Inflammatory macrophage treated with lipopolysaccharide for 1 hour (primary cell): ENCODE measurements at places on chromosomes 4 and X.

DNA sequence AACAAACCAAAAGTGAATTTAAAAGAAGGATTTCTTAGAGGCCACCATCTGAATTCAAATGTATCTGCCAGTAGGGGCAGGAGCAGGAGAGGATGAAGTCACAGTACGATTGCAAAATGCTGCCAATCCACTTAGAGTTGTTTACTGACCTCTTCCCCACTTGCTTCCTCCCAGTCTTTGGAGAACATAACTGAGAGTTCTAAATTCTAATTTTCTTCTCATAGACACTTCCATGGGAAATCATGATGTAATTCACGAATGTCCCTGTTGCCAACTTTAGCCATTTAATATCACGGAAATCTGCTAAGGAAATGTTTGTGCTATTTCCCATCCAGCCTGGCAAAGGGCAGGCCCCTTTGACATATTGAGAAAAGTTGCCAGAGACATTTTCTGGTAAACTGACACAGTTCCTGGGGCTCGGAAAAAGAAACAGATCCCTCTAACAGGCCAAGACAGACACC is 33.6 kb upstream of the NOCT start:
- peak; percentile 89 for DNase-seq

GRCh38 chr4:146407257-146407656 is 114.5 kb downstream of the SLC10A7 start:
- DNase-seq: no peak

DNA sequence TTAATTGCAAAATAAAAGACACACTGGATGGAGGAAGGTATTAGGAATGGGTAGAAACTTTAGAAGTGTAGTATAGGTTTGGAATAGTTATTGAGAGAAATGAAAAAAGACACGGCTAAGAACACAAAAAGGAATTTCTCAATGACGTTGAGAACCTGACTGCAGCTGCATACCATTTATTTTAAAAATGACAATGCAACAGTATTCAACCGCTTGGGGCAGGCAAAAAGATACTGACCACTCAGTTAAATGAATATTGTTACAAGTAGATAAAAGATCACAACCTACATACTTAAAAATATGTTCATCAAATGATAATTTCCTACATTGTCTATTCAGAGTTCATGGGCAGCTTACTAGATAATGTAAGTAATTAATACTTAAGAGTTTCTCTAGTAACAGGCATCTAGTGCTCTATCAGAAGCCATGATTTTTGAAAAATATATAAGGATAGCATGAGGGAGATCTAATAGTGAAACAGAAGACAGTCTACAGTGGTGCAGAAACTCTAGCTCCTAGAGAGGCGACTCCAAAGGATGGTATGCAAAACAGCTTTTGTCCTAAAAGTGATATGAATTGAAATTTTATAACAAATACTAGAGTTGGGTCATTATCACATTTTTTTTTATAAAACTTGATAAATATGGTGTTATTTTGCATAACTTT is 216.2 kb upstream of the VEGFC start:
- no peak for DNase-seq

GRCh38 chr4:67721315-67721769 is 20.4 kb upstream of the UBA6 start:
- no peak for DNase-seq

DNA sequence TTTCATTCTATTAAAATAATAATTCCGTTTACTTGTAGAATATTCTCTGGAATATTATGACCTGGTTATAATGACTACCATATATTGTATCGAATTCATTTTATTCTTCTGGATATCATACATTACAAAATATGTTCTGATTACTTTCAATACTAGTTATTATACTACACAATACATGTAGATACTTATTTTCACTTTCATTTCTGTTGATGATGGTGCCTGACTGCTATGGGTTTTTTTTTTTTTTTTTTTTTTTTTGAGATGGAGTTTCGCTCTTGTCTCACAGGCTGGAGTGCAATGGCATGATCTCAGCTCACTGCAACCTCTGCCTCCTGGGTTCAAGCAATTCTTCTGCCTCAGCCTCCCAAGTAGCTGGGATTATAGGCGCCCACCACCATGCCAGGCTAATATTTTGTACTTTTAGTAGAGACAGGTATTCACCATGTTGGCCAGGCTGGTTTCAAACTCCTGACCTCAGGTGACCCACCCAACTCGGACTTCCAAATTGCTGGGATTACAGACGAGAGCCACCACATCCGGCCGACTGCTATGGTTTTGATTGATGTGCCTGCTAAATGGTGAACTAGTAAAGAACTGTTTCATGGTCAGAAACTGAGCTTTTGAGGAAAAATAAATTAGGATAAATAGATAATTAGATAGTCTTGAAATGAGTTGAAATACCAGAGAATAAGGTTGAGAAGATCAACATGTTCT is 39.5 kb downstream of the PCDH10 start:
- no peak for DNase-seq

- no peak for DNase-seq
Measured at GRCh38 chr4:42330002-42330592, 67.2 kb upstream of the SHISA3 start.

DNA sequence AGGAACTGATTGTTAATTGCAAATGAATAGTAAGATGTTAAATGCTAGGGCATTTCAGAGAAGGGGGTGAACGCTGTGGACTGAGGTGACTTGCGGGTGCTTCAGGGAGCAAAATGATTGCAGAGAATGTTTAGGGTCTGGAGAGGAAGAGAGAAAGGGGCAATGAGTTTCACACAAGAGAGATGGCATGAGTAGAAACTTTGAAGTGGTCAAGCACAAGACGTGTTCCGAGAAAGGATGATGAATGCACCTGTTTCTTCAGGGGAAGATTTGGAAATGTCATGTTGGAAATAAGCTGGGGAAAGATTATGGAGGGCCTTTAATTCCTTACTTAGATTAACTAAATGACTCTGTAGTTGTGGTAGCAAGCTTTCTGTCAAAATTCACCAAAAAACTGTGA is 43.4 kb downstream of the DTHD1 start:
- DNase-seq: no peak

- no peak for DNase-seq
Measured at GRCh38 chrX:104863466-104863865, 297.5 kb downstream of the IL1RAPL2 start.
